ENCODE measurements at places on chromosomes 7 and 10. TPM values are rescaled to one million over a fixed set of nuclear protein-coding genes. Genes with fewer than 3 reads are reported as not detected.

The EPO gene
- not detected for polyA plus RNA-seq

The PNLIPRP2 gene
- polyA plus RNA-seq, result 1.3 TPM

The SMARCD3 gene
- 43.5 TPM for polyA plus RNA-seq

The FAM237B gene
- polyA plus RNA-seq, result not detected

GRCh38 chr7:102036958-102037357 is 219.5 kb downstream of the CUX1 start:
- H3K27me3 ChIP-seq, result no peaks in the 10 kb centered on the region
- no peak overlapping the region for H3K4me3 ChIP-seq
- no peak overlapping the region for H3K27ac ChIP-seq
- H3K36me3 ChIP-seq, result no peaks in the 10 kb centered on the region
- no peak for DNase-seq
- H3K4me1 ChIP-seq, result no peaks in the 10 kb centered on the region

DNA sequence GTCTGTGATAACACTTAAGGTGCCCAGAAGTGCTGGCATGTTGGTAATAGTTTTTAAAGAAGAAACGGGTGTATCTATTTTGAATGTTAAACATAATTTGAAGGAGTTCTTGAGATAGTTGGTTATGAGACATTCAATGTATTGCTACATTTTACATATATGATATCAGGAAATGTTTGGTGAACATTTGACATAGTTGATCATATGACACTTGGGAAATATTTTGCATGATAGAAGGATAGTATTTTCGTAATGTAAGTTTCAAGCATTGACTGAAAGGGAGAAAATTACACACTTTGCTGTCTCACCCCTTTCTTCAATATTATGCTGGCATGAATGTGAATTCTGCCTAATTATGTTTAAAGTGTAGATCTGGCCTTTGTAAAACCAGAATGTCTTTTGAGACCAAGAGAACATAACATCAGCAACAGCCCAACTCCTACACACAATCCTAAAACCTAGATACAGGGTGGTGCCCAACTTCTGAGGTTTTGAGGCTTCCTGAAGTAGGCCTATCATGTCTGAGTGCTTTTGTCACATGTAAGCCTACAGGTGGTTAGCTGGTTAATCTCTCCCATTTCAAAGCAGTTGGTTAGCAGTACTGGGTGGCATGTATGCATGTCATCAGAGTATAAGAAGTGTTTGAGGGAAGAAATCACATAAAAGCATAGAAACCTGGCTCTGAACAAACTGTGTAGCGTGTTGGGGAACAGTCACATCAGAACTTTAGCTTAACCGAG is 2.1 kb downstream of the ADD3 start:
- H3K4me1 ChIP-seq, result peaks cover 83% of the 10 kb centered on the region
- H3K27ac ChIP-seq, result peak overlapping the region; percentile 63

DNA sequence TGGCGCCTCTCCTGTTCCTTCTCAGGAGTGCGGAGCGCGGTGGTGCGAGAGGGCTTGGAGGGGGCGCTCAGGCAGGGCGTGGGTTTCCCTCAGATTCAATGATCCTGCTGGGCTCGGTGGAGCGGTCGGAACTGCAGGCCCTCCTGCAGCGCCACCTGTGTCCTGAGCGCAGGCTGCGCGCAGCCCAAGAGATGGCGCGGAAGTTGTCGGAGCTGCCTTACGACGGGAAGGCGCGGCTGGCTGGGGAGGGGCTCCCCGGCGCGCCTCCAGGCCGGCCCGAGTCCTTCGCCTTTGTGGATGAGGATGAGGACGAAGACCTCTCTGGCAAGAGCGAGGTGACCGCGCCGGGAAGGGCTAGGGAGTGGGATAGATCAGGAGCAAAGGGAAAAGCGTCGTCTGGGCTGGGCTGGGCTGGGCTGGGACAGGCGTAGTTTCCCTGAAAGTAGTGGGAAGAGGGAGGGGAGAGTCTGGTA is 17.0 kb downstream of the FAM131B start:
- H3K27me3 ChIP-seq, result peaks cover 40% of the 10 kb centered on the region
- H3K4me1 ChIP-seq, result peaks cover 6% of the 10 kb centered on the region
- DNase-seq, result peak; percentile 87
- H3K27ac ChIP-seq, result no peak overlapping the region
- no peaks in the 10 kb centered on the region for H3K36me3 ChIP-seq

DNA sequence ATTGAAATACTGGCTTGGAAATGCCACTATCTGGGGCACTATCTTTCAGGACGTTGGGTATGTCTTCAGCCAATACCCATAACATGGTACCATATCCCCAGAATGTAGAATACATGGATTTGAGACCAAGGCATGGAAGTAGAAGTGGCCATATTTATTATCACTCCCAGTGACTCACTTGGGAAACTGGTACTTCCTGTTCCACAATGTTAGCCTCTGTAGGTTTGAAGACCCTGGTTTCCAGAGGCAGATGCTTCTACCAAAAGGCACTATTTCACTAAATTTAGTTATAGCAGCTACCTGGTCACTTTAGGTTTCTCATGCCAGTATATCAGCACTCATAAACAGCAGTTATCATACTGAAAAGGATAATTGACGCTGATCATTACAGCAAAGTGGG is 184.2 kb downstream of the CCDC71L start:
- H3K27ac ChIP-seq, result no peak overlapping the region
- DNase-seq, result no peak
- H3K36me3 ChIP-seq, result no peaks in the 10 kb centered on the region
- no peak overlapping the region for H3K4me3 ChIP-seq
- H3K27me3 ChIP-seq, result no peaks in the 10 kb centered on the region
- no peaks in the 10 kb centered on the region for H3K4me1 ChIP-seq

DNA sequence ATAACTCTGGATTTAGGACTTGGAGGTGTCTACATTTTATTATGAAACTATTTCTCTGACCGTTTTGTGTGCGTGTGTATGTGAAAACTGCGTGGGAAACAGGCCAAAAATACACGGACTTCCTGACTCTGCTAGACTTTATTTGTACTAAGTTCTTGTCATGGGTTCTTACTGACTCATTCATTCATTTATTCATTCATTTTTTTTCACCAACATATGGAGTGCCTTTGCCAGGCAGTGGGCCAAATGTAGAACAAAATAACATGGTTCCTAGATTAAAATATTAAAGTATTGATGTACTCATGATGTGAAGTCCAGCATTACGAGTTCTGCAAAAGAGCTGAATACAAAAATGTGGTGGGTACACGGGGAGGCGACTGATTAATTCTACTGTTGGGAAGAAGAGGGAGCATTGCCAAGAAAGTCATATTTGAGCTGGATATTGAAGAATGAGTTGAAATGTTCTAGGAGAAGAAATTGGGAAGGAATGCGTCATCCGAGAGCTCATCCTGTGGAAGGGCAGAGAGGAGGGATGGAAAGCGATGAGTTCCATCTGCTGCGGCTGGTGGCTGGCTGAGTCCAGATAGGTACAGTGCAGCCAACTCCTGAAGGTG is 24.6 kb downstream of the CACNB2 start:
- no peaks in the 10 kb centered on the region for H3K36me3 ChIP-seq
- peak overlapping the region; percentile 45 for H3K27ac ChIP-seq
- H3K27me3 ChIP-seq, result no peaks in the 10 kb centered on the region
- no peak overlapping the region for H3K4me3 ChIP-seq
- peaks cover 21% of the 10 kb centered on the region for H3K4me1 ChIP-seq

DNA sequence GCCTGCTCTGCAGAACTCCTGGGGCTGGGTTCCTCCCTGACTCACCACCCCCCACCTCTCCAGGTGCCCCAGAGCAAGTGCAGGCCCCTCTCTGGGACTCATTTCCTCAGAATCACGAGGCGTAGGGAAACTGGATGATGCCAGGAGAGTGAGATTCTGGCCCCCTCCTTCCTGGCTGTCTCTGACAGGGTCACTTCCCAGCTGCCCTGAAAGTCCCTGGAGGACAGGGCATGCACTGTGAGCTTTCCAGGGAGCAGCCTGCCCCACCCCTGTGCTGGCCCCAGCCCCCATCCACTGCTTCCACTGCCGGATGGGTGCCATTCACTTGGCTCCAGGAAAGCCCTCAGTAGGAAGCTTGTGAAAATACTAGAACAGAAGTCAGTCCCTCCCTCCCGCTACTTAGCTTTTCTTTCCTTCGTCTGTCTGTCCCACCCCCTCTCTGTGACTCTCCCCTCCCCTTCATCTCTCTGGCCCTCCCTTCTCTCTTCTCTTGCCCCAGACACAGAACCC is 10.4 kb downstream of the TACR2 start:
- H3K36me3 ChIP-seq, result peaks cover 28% of the 10 kb centered on the region
- DNase-seq, result peak; percentile 69
- peaks cover 26% of the 10 kb centered on the region for H3K4me1 ChIP-seq
- no peaks in the 10 kb centered on the region for H3K27me3 ChIP-seq
- no peak overlapping the region for H3K4me3 ChIP-seq

DNA sequence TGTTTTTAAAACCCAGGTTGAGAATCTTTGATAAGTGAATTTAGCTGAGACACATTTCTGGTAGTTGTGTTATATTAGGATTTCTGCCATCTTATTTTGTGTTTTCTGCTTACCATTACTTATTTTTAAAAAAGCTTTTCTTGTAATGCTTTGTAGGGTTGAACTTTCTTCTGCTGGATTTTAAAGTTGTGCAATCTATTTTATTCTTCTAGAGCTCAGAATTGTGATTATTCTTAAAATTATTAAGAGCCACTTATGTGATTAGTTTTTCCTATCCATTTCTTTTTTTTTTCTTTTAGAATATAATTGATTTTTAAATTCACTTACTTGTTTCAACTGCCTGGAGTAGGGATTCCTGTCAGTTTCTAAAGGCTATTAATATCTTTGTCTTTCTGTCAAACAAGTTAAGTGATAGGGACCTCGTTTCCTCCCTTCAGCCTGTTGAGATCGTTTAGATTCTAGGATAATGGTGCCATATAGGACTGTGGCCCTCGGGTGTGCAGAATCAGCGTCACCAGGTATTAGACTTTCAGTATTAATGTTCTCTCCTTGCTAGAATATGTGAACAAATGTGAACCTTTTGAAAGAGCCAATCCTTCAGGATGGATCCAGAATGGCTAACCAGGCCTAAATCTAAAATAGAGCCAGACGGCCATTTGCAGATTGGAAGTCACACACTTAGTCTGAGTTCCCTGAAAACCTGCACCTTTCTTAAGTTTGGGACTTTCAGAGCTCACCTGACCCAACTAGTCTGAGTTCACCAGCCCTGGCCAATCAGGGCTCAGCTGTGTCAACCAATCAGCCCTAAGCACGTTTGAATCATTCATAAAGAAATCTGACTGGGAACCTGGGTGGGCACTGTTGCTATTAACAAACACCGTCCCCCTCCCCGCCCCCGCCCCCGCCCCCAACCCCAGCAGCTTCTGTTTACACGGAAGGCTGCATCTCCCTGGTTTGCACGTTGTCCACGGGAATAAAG is 26.2 kb downstream of the CUX1 start:
- no peak overlapping the region for H3K4me3 ChIP-seq
- no peaks in the 10 kb centered on the region for H3K27me3 ChIP-seq
- H3K36me3 ChIP-seq, result no peaks in the 10 kb centered on the region
- DNase-seq, result no peak

GRCh38 chr7:51160990-51161615 is 155.5 kb downstream of the COBL start:
- peaks cover 5% of the 10 kb centered on the region for H3K4me1 ChIP-seq
- H3K27me3 ChIP-seq, result no peaks in the 10 kb centered on the region
- H3K27ac ChIP-seq, result no peak overlapping the region
- peak; percentile 93 for DNase-seq

DNA sequence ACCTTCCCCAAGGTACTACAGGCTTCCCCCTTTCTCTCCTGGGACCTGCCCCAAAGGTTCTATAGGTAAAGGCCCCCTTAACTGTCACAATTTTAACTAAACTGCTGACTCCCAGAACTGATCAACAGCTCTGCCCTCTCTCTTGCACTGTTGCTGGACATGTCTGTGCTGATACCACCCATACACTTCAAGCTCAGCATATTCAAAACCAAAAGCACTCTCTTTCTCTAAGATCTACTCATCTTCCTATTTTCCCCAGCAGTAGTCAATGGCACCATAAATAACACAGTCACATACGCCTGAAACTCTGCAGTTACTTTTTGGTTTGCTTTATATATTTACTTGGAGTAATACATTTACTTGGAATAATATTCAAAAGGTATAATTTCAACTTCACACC is 12.3 kb downstream of the OSBPL3 start:
- H3K27me3 ChIP-seq, result no peaks in the 10 kb centered on the region
- no peak for DNase-seq
- no peak overlapping the region for H3K4me3 ChIP-seq
- H3K27ac ChIP-seq, result no peak overlapping the region
- H3K36me3 ChIP-seq, result no peaks in the 10 kb centered on the region
- no peaks in the 10 kb centered on the region for H3K4me1 ChIP-seq

DNA sequence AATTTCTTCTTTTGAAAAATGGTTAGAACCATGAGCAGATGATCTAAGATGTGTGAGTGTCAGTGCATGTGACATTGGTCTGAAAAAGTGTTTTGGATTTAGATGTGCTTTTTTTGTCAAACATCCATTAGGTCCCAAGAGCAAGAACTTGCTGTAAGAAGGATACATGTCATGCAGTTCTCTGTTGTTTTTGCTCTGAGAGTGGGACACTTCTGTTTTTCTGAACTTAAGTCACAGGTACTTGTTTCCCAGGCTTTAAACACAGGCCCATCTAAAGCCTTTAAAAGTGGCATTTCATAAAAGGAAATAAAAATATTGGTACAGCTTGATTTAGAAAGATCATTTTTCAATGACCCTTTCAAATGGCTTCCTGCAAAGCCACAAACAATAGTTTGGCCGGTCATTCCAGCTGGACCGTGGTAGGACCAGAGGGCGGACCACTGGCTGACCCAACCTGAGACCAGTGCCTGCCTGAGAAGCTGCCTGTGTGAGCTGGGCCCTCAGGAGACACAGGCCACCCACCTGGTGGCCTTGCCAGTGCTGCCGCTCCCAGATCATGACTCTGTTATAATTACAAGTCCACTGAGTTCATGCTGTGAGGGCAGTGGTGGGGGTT is 92.7 kb downstream of the EEPD1 start:
- H3K27me3 ChIP-seq, result no peaks in the 10 kb centered on the region
- H3K27ac ChIP-seq, result no peak overlapping the region

DNA sequence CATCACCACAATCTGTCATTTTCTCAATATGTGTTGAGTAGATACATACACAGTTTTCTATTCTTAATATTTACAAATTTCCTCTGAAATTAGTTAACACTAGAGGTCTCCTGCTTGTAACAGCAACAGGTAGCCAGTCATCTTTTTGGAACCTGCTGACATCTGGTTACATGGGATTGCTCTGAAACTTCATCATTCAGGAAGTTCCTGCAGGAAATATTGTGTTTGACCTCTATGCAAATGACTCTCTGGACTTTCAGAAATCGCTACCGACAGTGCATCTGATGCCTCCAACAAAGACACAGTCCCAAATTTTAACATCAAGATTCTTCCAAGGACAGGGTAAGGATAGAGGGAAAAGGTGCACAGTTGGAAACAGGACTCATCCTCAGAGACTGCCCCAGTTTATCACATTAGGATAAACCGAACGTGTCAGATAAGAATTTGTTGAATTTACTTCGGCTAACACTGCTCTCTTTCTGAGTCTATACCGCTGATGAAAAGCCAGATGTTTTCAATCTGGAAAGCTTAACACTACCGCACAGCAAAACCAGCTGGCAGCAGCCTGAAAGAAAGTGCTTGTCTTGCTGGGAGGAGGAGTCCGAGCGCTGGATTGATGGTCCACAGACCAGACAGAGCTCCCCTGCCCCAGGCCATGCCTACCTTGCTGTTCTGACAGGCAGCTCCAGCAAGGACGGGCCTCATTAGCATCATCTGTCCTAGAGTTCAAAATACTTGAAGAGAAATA is 633.4 kb downstream of the PARD3 start:
- no peaks in the 10 kb centered on the region for H3K36me3 ChIP-seq
- peaks cover 38% of the 10 kb centered on the region for H3K4me1 ChIP-seq
- no peak overlapping the region for H3K27ac ChIP-seq
- no peaks in the 10 kb centered on the region for H3K27me3 ChIP-seq

Measured in stomach (tissue), 19 donors.